ENCODE measurements at places on chromosomes 13 and 19. TPM values are rescaled to one million over a fixed set of nuclear protein-coding genes. Genes with fewer than 3 reads are reported as not detected.

DNA sequence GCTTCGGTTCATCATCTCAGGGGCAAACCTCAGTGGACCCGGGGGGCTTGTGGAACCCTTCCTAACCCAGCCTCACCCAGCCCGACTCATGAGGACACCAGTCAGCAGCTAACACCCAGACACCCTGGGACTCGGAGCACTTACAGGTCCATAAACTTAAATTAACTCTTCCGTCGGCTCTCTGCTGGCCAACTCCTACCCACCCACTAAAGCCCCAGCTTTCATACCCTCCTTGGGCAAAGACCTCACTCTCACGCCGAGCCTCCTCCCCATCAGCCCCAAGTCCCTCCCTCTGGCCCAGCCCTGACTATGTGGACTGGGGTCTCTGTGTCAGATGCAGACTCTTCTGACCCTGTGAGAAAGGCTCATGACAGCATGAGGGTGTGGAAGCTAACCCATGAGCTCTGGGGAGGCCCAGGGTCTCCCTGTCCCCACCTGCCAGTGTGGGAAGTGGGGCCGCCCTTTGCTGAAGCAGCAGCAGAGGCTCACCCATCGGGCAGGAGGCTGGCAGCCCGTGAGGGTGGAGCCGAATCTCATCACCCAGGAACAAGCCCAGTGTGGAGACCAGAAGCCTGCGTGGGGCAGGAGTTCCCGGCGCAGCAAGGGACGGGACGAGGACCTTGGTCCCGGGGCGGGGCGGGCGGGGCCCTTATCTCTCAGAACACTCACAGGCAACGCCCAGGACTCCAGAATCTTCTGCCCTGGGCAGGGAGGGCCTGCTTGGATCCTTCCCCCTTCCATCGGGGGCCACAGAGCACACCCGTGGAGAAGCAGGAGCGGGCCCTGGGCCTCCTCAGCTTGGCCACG, 19.8 kb downstream of the TCF3 start:
- no peak for DNase-seq

GRCh38 chr19:35114353-35115176, 1.1 kb upstream of the FXYD3 start:
- DNase-seq: peak; percentile 78

GRCh38 chr13:27043013-27043412, 128.6 kb downstream of the USP12 start:
- no peak for DNase-seq

DNA sequence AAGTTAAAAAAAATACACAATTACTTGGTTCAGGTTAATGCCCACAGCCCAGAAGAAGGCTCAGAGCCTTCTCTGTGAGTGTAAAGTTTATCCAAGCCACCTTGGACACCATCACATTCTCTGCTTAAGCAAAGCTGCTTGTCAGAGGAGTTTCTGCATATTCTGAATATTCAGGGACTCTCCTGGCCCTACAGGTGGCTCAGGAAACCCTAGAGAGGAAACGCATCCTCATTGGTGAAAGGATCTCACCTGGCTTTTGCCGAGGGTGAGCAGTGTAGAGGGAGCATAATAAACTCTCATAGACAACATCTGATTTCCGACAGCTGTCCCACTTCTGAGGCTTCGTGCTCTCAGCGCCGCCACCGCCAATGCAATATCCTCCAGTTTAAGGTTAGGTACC, 239.9 kb upstream of the TSHZ3 start:
- no peak for DNase-seq

DNA sequence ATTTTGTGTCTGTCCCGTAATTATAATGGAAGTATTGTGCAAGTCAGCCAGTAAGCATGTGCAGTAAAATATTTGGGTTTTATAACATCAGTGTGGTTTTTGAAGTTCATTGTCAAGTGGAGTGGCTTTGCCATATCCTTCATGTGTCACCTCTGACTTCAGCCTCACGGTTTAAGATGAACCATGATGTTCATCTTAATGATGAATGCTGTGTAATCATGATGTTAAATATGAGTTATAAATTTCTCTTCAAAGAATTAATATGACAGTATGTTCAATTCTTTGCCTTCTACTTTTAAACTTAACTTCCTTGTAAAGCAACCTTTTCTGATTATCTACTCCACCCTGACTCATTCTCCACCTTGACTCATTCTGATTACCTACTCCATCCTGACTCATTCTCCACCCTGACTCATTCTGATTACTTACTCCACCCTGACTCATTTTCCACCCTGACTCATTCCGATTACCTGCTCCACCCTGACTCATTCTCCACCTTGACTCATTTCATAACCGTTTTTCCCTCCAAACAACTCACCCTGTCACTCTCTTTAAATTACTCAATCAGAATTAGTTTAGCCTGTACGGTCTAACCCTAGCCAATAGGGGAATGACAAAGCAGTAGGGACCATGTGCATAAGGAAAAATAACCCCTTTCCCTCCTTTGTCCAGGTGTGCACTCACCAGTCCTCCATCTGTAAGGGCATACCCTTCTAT, 50.3 kb upstream of the ANKRD10 start:
- DNase-seq: peak; percentile 68

- no peak for DNase-seq
Measured at GRCh38 chr19:46191972-46192371, 37.6 kb upstream of the IGFL1 start.

GRCh38 chr13:30486230-30487074, 20.7 kb upstream of the HMGB1 start:
- no peak for DNase-seq

DNA sequence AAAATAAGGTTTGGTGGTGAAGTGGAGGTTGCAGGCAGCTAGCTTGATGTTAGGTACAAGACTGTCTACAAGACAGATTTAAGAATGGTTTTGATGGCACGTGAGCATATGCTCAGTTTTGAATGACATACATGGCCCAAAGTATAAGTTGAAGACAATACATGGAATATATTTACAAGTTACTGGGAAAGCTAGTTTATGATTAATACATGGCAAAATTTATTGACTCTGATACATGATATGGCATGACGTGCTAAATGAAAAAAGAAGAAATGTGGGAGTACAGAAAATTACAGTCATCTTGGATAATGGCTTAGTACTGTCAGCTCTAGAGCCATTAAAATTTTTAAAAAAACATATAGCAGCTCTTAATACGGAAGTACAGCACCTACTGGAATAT, 4.4 kb downstream of the KLF5 start:
- DNase-seq: no peak

- no peak for DNase-seq
Measured at GRCh38 chr19:51525651-51526050, 5.8 kb downstream of the SIGLEC6 start.

DNA sequence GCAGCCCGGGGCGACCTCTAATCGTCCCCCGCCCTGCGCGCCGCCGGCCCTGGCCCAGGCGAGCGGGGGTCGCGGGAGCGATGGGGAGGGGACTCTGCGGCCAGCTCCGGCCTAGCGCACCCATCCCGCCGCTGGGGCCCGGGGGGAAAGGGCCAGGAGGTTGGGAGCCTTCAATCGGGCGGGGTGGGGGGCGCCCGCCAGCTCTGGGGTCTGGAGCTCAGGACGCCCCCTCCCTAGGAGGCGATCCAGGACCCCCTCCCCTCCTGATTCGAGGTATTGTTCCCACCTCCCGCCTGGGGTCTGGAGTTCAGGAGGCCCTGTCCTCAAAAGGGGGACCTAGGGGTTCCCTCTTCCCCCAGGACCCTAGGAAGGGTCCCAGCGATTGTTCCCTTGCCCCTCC, 430 bp downstream of the ZNF358 start:
- no peak for DNase-seq

- DNase-seq: no peak
Measured at GRCh38 chr13:101951114-101951513, 450.7 kb downstream of the FGF14 start.

- no peak for DNase-seq
Measured at GRCh38 chr13:29077051-29077813, 257.1 kb downstream of the MTUS2 start.

GRCh38 chr19:50233308-50233910, 30.0 kb downstream of the MYH14 start:
- no peak for DNase-seq

- DNase-seq: no peak
Measured at GRCh38 chr13:43426355-43426754, 360.4 kb downstream of the ENOX1 start.

DNA sequence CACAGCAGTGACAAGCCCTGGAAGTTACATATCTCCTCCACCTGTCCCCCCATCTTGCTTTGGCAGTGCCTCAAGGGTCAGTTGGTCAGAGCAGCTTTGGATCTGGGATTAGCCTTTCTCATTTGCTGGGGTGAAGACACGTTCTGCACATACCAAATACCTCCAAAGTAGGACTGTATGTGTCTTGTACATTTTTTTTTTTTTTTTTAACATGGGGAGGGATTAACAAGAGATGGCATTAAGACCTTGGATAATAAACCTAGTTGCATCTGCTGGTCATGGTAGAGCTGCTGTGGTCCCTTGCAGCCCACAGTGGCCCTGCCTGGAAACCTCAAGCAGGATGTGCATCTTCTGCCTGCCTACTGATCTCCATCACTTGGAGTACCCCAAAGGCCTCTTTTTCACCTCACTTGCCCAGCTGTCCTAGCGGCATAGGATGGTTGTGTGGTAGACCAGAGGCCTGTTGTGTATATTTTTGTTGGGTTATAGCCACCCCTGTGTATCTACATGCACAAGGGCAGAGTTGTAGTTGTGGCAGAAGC, 2.5 kb downstream of the RPS19 start:
- DNase-seq: no peak

- DNase-seq: no peak
Measured at GRCh38 chr13:62209529-62209928, 793.9 kb upstream of the PCDH20 start.

Gene SIGLEC9
- 1.6 TPM for total RNA-seq

Gene TMEM150B
- total RNA-seq: not detected

Gene BSPH1
- total RNA-seq: not detected

Gene BICRA
- total RNA-seq: 17.0 TPM

Gene RASAL3
- total RNA-seq: 128 TPM

Gene ECSIT
- total RNA-seq: 44.0 TPM

Measured in activated T-cell treated with anti-CD3 and anti-CD28 coated beads, Interleukin-2, amount 50 U/mL, for 72 hours (primary cell).